ENCODE measurements at places on chromosomes 7 and 10. TPM values are rescaled to one million over a fixed set of nuclear protein-coding genes. Genes with fewer than 3 reads are reported as not detected.

C10orf67 gene
- total RNA-seq = not detected

PHF14 gene
- 27.6 TPM for total RNA-seq

FOXP2 gene
- total RNA-seq = 54.2 TPM

ITGA8 gene
- 47.4 TPM for total RNA-seq

HYAL4 gene
- not detected for total RNA-seq

KCNMA1 gene
- 300 TPM for total RNA-seq

ELN gene
- 425 TPM for total RNA-seq

ACSM6 gene
- total RNA-seq = not detected

CFAP46 gene
- total RNA-seq = 0.17 TPM

EGFR gene
- 79.3 TPM for total RNA-seq

TMEM229A gene
- total RNA-seq = not detected

VPS37D gene
- total RNA-seq = 4.6 TPM

AGBL3 gene
- 2.1 TPM for total RNA-seq

SEMA3E gene
- 10.1 TPM for total RNA-seq

Measured in esophagus muscularis mucosa (tissue), 4 donors.